ENCODE measurements at places on chromosomes 5 and 9.

DNA sequence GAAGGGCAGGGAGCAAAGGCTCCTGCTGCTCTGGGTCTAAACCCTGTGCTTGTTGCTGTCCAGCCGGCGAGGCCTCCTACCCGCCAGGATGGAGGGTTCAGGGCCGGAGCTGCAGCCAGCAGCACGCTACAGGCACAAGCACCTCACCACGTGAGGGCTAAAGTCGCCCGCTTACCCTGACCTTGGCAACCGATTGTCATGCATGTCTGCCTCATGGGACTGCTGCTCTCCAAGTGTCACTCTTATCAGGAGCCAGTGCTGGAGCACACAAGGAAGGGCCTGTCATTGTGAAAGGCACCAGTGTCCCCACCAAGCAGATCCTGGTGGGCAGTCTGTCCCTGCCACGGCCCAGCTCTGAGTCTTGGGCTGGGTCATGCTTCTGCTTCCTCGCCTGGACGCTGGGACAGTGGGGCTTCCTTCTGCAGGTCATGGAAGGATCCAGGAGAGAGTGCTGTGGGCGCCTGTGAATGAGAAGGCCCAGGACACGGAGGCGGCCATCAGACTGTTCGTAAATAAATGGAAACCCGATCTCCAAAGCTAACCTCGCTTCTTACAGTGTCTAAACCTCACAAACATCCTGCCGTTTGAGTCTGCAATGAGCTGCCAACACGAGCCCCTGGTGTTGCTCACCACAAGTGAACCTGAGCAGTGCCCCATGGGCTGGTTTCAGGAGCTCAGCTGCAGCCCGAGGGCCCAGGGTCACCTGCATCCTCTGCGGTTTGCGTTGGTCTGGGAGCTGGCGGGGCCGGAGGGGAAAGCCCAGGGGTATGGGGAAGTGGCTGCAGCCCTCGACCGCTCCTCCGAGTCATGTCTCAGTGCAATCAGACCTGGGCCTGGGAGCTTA, 58.2 kb upstream of the RXRA start:
- ATAC-seq, result peak; percentile 54

GRCh38 chr5:172351240-172351778, 67.7 kb upstream of the UBTD2 start:
- no peak for ATAC-seq

DNA sequence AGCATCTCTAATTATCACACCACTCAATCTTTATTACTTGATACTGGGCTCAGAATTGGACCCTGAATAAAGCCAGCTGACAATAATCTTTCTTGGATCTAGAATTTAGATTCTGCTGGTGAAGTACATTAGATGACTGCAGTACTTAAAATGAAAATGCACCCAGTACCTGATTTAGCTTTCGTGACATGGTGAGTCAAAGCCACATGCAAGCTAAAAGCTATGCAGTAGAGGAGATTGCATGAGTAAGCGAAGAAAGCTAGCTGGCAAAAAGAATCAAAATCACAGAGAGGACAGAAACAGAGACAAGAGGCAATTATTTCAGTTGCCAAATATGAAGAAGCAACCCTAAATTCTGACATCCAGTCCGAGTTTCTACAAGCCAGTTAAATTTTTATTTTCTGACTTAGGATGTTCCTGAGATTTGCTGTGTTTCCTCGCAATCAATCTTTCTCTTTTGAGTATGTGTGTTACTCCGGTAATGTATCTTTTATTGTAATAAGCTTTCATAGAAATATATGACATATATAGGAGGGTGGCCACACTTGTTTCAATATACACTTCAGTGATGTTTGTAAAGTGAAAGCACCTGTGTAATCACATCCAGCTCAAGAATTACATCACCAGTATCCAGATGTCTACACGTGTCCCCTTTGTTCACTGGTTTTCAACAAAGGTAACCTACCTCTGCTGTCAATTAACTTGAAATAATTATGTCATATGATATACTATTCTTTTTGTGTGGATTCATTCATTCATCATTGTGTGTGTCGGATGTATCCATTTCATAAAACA, 101.7 kb downstream of the CDH18 start:
- no peak for ATAC-seq

- ATAC-seq, result no peak
These were observed 69.0 kb downstream of the SPRY4 start for GRCh38 chr5:142255831-142256230.

- ATAC-seq, result peak; percentile 12
These were observed 248.5 kb upstream of the TUT7 start for GRCh38 chr9:86602715-86603114.

GRCh38 chr9:8251566-8251965, 452.0 kb upstream of the DMAC1 start:
- no peak for ATAC-seq

GRCh38 chr5:135181653-135182052, 147.6 kb upstream of the PITX1 start:
- ATAC-seq, result no peak

DNA sequence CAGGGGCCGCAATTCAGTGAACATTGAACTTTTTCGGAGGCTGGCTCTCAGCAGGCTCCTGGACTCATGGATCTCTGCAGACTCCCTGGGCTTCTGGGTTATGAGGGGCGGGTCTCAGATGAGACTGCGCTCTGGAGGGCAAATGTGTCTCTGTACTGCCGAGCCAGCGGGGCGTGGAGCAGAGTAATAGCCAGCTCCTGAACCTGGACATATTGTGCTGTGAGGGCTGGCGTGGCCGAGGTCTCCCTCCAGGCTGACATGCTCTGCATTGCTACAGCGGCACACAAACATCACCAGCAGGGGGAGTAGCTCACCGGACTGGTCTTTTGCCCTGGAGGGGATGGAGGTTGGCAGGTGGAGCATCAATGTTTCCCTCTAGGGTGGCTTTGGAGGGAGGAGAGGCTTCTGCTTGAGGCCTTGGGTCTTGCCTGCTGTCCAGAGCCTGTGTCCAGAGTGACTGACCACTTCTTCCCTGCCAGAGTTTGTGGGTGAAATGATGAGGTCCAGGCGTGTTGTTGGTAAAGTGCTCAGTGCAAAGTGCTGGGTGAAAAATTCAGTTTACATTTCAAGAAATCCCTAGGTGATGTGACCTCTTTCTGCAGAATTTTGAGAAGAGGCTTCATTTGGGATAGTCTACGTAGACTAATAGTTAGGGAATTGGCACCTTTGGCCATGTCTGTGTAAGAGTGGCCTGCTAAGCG, 10.9 kb upstream of the GADD45G start:
- peak; percentile 61 for ATAC-seq

GRCh38 chr5:146595088-146595487, 79.1 kb upstream of the GPR151 start:
- ATAC-seq, result no peak

DNA sequence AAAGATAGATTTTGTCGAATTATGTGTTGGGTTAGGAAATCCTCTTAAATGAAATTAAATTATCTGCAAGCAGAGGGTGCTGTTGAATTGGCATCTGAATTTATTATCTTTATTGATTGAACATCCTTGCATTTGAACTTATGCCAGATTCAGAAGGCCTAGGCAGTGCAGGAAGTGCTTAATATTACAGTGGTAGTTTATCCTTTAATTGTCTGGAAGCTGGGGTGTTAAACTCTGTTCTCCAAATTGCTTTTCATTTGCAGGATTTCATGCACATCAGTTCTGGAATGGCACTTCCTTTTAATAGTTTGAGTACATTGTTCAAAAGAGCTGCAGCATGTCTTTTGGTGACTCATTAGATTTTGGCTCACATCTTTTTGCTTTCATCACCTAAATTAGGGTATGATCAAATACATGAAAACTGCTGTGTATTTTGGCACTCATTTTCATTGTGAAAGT, 186.3 kb downstream of the KDM4C start:
- peak; percentile 47 for ATAC-seq

GRCh38 chr9:107547772-107548297, 58.3 kb upstream of the KLF4 start:
- no peak for ATAC-seq

GRCh38 chr9:114093031-114093471, 6.0 kb downstream of the KIF12 start:
- ATAC-seq, result no peak

GRCh38 chr5:82917584-82917983, 159.6 kb downstream of the TMEM167A start:
- ATAC-seq, result no peak

DNA sequence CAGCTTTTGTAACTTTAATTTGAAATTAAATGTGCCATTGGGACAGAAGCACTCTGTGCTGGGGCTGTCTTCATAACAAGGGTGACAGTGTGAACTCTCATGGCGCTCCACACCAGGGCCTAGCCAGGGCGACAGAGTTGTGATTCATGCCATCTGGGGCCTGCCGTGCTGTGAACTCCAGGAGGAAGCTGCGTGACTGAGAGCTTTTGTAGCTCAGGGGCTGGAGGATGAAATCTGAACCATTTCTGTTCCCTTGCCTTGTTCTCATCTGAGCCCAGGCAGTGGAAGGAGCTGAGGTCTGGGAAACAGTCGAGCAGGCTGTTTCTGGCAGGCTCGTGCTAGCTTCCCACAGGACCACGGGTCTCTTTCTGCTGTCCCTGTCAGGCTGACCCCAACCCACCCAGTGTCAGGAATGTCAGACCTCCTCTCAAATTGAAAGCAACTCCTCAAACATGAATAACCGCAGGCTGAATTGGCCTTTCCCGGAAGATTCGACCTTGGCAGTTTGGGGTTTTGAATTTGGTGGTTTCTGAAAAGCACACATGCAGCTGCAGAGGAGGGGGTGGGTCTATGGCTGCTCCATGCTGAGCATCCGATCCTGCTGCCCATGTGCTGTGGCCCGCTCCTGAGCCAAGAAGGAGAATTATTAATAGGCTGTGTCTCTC, 69.2 kb upstream of the RPS23 start:
- peak; percentile 87 for ATAC-seq

DNA sequence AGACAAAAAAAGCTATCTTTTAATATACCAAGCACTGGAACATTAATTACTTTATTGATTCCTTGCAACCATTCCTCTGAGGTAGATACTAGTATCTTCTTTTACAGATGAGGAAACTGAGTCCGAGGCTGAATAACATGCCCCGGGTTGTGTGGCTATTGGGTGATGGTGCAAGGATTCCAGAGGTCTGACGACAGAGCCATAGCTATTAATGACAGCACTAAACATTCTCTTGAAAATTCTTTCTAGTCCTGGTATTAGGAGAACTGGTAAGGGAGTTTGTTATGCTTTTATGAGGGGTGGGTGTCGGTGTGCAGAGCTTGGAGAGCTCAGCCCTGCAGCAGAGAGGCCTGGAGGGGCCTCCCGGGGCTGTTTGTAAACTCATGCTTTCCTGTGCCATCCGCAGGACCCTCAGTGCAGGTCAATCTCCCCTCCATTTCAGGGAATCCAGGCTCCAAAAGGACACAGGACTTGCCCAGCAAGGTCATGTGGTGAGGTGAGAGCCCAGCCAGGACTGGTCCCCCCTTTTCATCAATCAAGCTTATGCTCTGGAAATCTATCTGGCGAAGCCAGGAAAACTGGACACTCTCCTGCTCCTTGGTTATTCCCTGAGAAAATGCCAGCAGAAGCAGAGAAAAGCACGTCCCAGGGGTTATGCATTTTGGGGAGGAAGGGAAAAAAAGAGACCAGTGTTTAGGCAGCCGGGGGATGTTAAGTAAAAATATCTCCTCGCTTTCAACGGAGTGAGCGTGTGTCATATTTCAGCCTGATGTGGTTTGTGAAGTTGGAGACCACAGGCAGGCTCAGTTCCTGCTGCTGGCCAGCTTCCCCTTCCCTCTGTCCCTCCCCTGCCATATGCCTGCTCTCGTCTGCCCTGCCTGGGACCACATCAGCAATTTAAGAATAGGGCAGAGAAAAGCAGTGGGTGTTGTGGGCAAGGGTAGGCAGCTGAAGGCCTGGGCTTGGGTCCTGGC, 3.7 kb downstream of the GSN start:
- ATAC-seq, result no peak

GRCh38 chr5:77486344-77486962, 5.7 kb downstream of the WDR41 start:
- ATAC-seq, result no peak

DNA sequence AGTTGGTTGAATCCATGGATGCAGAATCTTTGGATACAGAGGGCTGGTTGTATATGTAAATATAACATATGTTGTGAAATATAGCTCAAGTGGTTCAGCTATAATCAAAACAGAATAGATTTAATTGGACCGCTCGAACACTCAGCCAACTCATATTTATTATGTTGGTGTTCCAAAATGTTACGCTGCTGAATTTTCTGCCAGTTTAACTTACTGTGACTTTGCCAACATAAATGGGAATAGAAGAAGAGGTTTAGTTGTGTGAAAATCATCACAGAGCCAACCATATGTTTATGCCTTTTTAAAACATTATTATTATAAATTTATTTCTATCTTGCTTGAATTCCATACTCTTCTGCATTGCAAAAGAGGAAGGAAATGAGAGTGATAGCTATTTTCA, 178.2 kb upstream of the FBXL7 start:
- no peak for ATAC-seq

- no peak for ATAC-seq
These were observed at the start of gene CD72 for GRCh38 chr9:35618325-35618727. Gene CD72, minus strand, starts transcription at chr9:35618413. Its CDS starts 110 bp downstream, at chr9:35618303.

DNA sequence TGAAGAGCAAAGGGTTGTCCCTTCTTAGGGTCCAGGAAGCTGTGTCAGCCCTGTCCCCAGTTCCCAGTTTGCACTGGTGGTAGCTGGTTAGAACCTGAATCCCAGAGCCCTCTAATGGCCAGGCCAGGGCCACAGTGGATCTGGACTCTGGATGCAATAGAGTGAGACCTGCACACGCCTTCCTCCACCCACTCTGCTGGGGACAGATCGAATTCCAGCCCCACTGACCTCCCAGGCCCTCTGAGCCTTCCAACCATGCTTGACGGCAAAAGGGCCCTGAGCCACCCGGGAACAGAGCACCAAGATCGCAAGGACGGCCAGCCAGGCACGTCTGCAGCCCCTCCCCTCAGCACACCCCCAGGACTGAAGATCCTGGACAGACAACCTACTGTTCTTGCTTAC, 23.7 kb downstream of the NAIF1 start:
- no peak for ATAC-seq

- ATAC-seq, result no peak
These were observed 89.0 kb downstream of the MARCHF3 start for GRCh38 chr5:126941403-126941802.

DNA sequence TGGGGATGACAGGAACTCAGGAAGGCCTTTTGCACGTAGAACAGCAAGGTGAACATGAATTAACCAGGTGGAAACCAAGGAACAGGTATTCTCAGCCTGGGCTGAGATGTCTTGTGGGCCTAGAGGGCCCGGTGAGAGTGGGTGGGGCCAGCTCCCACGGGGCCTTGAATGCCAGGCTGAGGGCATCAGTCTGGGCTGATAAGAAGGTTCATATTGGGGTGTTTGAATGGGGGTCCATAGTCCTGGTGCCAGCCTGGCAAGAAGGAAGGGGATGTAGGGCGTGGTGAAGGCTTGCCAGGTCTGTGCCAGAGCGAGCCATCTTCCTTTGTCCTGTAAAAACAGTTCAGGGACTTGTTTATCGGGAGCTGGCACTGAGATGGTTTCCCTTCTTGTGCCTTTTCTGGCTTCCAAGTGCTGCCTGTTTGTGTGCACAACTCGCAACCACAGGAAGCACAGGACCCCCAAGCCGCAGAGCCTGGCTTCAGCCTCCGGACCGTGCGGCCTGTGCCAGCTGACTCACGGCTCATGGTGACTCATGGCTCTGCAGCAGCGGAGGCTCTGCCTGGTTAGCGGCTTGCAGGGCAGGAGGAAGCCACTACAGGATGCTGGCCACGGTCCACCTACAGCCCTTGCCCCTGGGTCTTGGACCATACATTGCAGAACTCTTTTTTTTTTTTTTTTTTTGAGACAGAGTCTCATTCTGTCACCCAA, 2.4 kb downstream of the CARD19 start:
- ATAC-seq, result no peak
